ENCODE measurements at places on chromosomes 2 and 18. TPM values are rescaled to one million over a fixed set of nuclear protein-coding genes. Genes with fewer than 3 reads are reported as not detected.

DNA sequence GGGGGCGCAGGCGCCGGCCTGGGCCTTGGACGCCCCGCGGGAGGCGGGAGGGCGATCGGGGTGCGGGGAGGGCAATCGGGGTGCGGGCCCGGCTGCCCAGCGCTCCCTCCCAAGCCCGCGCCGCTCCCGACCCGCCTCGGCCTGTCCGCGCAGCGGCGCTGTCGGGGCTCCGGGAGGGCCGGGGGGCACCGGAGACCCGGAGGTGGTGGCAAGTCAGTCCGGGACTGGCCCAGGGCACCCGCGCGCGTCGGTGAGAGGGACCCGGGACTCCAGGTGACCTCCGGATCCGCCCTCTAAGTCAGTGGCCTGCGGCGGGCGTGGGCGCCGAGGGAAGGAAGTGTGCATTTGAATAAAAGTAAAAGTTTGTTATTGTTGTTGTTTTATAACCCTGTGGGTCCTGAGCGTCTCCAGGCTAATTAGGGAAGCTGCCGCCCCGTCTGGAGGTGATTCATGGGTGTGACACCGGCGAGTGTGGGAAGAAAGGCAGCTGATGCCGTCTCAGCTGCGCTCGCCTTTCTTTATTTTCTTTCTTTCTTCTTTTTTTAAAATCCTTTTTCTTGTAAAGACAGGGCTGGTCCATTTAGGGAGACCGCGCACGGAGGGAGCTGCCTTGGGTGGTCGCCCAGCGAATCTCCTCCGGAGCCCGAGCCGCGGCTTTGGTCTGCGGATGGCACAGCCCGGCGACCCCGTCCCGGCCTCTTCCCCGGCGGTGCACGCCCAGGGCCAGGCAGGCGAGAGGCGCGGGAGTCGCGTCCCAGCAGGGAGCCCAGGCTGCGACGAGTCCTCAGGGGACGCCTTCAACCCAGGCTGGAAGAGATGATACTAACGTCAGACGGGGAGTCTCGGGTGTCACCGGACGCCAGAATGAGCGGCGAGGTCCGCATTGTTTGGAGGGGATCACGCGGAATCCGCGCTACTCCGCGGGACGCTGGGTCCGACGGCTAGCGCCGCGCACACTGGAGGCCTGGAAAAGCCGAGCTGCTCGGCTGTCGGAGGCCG, 627 bp upstream of the CRACDL start:
- DNase-seq, result no peak
- no peaks in the 10 kb centered on the region for H3K36me3 ChIP-seq
- H3K27me3 ChIP-seq, result no peaks in the 10 kb centered on the region

DNA sequence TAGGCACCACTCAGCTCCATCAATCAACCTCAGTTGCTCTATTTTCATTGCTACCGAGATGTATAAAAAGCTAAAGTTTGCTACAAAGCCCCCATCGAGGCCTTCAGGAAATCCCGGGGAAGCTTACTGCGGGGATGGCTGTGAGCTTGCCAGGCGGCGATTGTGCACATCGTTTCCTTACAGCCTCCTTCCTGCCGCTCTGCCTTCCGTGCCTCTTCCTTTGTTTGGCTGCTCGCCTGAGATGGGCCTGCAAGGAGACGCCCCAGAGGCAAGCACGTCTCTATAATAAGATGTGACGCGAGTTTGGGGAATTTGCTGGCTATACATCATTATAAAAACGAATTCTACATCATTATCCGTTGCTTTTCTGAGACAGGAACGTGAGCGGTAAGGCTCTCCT, 41.6 kb downstream of the DHRS9 start:
- H3K4me3 ChIP-seq, result no peak overlapping the region
- H3K36me3 ChIP-seq, result no peaks in the 10 kb centered on the region
- H3K4me1 ChIP-seq, result no peaks in the 10 kb centered on the region
- DNase-seq, result no peak

DNA sequence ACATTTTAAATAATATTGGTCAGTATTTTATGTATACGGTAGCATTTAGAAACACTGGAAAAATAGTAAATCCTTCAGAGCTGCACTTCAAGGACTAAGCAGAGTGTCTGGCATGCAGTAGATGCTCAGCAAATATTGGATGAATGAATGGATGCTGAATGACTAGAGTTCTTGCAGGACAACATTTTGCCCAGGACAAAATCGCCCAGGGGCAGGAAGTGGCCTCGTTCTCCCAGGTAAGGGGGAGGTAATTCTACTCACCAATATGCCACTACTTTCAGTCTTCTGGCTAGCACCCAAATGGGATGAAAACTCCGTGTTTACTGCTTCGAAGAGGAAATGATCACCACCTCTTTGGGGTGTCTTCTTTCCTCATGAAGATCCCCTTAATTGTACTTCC, 4.0 kb upstream of the DGUOK start:
- no peak overlapping the region for H3K27ac ChIP-seq
- no peaks in the 10 kb centered on the region for H3K27me3 ChIP-seq
- no peak overlapping the region for H3K4me3 ChIP-seq

GRCh38 chr2:47490406-47490805, 87.5 kb downstream of the MSH2 start:
- H3K27me3 ChIP-seq, result no peaks in the 10 kb centered on the region
- no peaks in the 10 kb centered on the region for H3K4me1 ChIP-seq
- no peak for DNase-seq
- H3K27ac ChIP-seq, result no peak overlapping the region

- H3K36me3 ChIP-seq, result no peaks in the 10 kb centered on the region
- H3K27me3 ChIP-seq, result no peaks in the 10 kb centered on the region
- H3K4me1 ChIP-seq, result no peaks in the 10 kb centered on the region
Observed at GRCh38 chr2:70942396-70943204, 6.9 kb downstream of the ATP6V1B1 start.

GRCh38 chr2:108805782-108806181, 19.2 kb downstream of the CCDC138 start:
- H3K4me1 ChIP-seq, result no peaks in the 10 kb centered on the region
- no peak overlapping the region for H3K27ac ChIP-seq
- no peaks in the 10 kb centered on the region for H3K27me3 ChIP-seq

DNA sequence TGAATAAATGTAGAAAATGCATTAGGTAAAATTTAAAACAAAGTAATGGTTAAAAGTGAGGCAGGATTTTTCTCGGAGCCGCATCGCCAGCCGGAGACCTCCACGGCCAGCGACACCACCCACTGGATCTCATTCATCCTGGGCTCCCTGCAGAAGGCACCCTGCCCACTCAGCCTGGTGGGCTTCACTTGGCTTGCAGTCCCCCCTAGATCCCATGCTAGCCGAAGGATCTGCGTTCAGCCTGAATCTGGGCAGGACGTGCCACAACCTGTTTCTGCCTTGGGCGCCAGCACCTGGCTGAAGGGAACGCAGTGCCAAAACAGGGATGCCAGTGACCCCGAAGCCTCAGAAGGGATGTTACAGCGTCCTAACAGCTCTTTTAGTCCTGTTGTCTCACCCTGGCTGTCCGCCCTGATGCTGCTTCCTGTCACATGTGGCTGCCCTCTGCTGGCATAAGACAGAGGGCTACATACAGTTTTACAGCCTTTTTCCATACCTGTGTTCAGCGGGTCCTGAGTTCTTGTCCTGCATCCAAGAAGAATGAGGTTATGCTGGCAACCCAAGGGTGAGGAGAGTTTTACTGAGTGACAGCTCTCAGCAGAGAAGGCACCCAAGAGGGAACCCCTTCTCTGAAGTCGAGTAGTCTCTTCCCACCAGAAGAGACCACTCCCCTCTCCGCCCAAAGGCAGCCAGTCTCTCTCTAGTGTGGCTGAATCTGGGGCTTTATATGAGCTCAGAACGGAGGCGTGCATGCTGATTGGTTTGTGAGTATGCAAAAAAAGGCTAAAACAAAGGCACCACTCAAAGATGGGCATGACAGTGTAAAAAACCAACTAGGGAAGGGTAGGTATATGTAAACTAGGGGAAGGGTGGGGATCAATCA, 173.1 kb upstream of the GYPC start:
- H3K4me3 ChIP-seq, result no peak overlapping the region
- H3K36me3 ChIP-seq, result no peaks in the 10 kb centered on the region
- no peaks in the 10 kb centered on the region for H3K4me1 ChIP-seq
- no peak overlapping the region for H3K27ac ChIP-seq
- no peak for DNase-seq

DNA sequence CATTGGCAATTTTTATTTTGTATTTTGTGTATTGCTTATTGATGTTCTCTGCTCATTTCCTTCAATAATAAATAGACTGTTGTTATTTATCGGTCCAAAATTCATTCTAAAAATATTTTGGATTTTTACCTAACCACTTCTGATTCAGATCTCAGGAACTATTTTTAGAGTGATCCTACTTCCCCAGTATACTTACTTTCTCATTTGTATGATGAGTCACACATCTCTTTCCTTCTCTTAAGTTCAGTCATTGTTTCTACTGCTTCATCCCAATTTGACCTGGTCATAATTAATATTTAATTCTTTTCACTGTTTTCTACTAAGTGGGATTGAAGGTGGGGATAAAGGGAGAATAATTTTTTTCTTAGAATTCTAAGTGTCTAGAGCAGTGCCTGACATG, 75.1 kb downstream of the AGPS start:
- DNase-seq, result no peak
- H3K27ac ChIP-seq, result no peak overlapping the region
- no peaks in the 10 kb centered on the region for H3K27me3 ChIP-seq
- H3K4me1 ChIP-seq, result no peaks in the 10 kb centered on the region

DNA sequence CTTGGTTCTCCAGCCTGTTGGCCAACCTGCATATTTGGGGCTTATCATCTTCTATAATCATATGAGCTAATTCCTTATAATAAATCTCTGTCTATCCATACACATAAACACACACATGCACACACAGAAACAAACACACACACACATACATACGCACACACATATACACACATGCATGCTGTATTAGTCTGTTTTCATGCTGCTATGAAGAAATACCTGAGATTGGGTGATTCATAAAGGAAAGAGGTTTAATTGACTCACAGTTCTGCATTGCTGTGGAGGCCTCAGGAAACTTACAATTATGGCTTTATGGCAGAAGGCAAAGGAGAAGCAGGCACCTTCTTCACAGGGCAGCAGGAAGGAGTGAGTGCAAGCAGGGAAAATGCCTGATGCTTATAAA, 707.4 kb upstream of the CDH2 start:
- H3K27ac ChIP-seq, result no peak overlapping the region
- H3K27me3 ChIP-seq, result peaks cover 2% of the 10 kb centered on the region
- H3K4me3 ChIP-seq, result no peak overlapping the region
- no peak for DNase-seq
- no peaks in the 10 kb centered on the region for H3K36me3 ChIP-seq
- H3K4me1 ChIP-seq, result no peaks in the 10 kb centered on the region

DNA sequence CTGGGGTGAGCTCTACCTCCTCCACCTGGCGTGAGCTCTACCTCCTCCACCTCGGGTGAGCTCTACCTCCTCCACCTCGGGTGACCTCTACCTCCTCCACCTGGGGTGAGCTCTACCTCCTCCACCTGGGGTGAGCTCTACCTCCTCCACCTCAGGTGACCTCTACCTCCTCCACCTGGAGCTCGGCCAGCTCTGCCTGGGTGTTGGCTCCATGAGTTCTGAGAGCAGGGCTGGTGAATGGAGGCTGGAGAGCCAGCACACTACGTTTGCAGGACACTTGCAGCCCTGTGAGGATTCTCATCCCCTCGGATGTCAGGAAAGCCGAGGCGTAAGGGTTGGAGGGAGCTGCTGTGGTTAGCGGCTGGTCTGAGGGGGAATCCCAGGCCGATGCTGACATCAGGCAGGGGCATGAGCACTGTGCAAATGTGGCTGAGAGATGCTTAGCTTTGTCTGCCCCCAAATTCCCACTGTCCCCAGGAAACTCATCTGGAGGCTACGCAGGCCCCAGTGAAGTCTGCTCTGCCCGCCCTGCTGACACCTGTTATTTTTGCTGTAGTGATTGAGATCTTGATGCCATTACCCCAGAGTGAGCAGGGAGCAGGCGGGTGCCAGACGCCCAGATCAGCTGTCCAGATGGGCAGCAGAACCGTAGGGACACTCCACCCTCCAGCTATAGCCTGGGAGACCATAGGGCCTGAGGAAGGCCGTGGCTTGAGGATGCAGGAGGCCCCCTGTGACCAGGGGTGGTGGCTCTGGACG, 3.3 kb downstream of the CROCC2 start:
- peaks cover 12% of the 10 kb centered on the region for H3K4me1 ChIP-seq
- no peak overlapping the region for H3K4me3 ChIP-seq
- H3K27ac ChIP-seq, result no peak overlapping the region
- no peaks in the 10 kb centered on the region for H3K36me3 ChIP-seq
- no peak for DNase-seq

GRCh38 chr2:8438476-8438875, 243.4 kb upstream of the ID2 start:
- DNase-seq, result no peak
- H3K36me3 ChIP-seq, result no peaks in the 10 kb centered on the region
- H3K4me3 ChIP-seq, result no peak overlapping the region
- H3K27ac ChIP-seq, result no peak overlapping the region
- H3K4me1 ChIP-seq, result no peaks in the 10 kb centered on the region
- no peaks in the 10 kb centered on the region for H3K27me3 ChIP-seq

The ALK gene
- 0.24 TPM for total RNA-seq

The NEU4 gene
- 0.84 TPM for total RNA-seq

The LHCGR gene
- total RNA-seq, result 4.8 TPM

The SFT2D3 gene
- 7.8 TPM for total RNA-seq

The ALPI gene
- total RNA-seq, result not detected

The ETAA1 gene
- 12.8 TPM for total RNA-seq

The RESP18 gene
- not detected for total RNA-seq
